Activated CD4-positive, alpha-beta T cell treated with anti-CD3 and anti-CD28 coated beads, Interleukin-2, amount 50 U/mL, for 4 hours (primary cell): ENCODE measurements at places on chromosomes 2 and 18.
A peak's percentile ranks its signal among the peaks of the same experiment; 100 is the strongest.

GRCh38 chr18:50606609-50607008 is 46.7 kb downstream of the MAPK4 start:
- no peak for DNase-seq

DNA sequence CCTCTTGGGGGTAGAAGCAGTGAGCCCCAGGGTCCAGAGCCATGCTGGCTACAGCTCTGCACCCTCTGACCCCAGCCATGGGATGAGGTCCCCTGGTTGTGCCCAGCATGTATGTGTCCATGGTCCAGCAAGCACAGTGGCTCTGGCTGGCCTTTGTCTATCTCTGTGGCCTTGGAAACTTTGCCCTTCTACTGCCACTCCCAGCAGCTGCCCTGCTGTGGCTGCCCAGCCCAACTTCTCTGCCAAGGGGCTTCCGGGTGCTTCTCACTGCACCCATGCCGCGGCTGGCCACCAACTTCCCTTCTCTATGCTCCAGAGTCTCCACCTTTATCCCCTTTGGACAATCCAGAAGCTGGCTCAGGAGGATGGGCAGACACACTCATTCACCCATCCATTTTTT is 18.8 kb downstream of the TMEM185B start:
- no peak for DNase-seq

GRCh38 chr18:336713-337112 is 68.9 kb upstream of the THOC1 start:
- DNase-seq = no peak

- peak; percentile 34 for DNase-seq
Measured at GRCh38 chr2:47907039-47907781, 912 bp upstream of the FBXO11 start.

- DNase-seq = no peak
Measured at GRCh38 chr2:212797484-212798205, 259.0 kb upstream of the ERBB4 start.
